Left kidney (tissue), 8 donors: ENCODE measurements at places on chromosomes 7 and 10.

DNA sequence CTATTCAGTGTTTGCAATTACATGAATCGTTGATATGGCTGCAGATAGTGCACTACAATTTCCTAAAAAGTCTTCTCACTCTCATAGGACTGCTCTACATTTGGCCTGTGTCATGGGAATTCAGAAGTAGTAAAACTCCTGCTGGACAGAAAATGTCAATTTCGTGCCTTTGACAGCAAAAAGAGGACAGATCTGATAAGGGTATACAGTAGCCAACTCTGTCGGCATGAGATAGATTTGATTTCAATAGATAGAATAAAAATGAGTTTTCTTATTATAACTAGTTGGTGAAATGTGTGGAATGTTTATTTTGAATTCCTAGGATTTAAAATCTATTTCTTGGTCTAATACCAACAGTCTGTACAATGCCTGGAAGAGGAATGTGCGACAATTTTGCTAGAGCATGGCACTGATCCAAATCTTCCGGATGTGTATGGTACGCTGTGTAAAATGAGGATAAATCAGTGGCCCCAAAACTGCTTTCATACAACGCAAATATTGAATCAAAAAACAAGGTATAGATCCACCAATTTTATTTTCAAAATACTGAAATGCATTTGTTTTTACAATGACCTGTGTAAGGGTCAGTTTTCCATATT is 133.5 kb upstream of the CDK13 start:
- DNase-seq: no peak

GRCh38 chr7:5780801-5781496 is 514 bp downstream of the RNF216 start:
- DNase-seq: peak; percentile 17

GRCh38 chr10:4825868-4826791 is at the start of gene AKR1E2:
AKR1E2 (plus strand) TSS chr10:4826207; CDS start chr10:4826325, 118 bp downstream.
- peak; percentile 81 for DNase-seq

GRCh38 chr7:28106321-28106829 is 74.2 kb downstream of the JAZF1 start:
- no peak for DNase-seq

DNA sequence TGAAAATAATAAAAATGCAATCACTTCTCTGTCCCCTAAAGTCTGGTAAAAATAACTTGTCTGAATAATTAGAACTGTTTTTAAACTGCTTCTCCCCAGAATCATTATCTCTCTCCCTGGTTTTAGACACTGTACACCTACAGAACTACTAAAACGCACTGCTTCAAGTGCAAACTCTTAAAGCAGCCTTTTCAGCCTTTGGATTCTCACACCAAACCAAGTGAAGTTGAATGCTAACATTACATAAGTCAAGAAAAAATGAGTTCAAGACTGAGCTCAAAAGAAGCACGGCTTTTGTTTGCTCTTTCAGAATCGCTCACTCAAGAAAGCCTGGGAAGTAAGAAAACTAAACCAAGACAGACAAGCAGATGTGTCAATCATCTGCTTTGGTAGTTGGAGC is 188.8 kb downstream of the LSM5 start:
- DNase-seq: no peak

- DNase-seq: peak; percentile 55
These were observed 1.3 kb downstream of the UBE2H start for GRCh38 chr7:129951226-129952085.

GRCh38 chr7:150685219-150686029 is at the start of gene GIMAP2:
GIMAP2 (plus strand) TSS chr7:150685706; CDS start chr7:150687060, 1,354 bp downstream.
- DNase-seq: no peak

GRCh38 chr10:35592441-35592840 is 12.7 kb upstream of the GJD4 start:
- DNase-seq: no peak

DNA sequence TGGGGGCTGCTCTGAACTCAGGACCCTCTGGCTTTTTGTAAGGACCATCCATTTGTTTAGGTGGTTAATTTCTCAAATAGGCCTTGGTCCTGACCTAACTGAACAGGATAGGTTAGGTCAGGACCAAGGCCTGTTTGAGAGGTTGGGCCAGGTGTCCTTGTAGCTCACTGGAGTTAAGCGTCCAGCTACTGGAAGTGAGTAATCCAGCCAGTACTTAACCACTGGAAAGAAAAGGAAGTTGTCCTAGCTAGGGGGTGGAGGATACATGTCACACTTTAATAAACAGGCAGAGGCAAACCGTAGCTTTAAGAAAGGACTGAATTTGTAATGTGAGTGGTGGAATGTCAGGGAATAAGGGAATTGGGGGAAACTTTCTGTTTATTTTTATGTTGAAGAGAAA is 96.0 kb downstream of the GPR85 start:
- DNase-seq: no peak

DNA sequence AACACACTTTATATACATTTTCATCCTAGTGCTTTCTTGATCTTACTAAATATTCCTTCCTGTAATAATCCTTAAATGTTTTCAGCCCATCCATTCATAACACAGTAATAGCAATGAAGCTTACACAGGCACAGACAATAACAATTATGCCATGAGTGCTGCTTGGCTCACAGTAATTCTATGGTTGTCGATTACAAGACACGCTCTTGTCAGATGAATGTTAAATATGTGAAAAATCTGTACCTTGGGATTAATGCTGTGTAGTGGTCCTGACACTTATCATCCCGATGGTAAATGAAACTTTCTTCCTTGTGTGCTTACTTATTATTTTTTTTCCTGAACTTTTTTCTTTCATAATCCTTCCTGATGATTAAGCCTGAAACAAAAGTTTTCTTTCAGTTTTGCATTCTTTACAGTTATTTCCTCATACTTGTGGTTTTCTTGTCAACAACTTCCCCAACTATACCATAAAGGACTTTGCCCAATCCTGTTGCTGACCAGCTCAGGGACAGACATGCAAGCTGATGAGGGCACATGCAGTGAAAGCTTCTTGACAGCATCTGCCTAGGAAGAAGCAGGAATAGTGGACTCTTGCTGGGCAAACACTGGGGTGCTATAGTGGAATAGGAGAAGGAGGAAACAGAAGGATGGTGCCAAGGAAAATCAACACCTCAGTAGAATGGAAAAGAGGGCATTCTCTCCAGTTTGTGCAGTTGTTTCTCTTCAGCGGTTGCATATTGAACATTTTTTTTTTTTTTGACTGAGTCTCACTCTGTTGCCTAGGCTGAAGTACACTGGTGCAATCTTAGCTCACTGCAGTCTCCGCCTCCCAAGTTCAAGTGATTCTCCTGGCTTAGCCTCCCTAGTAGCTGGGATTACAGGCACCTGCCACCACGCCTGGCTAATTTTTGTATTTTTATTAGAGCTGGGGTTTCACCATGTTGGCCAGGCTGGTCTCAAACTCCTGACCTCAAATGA is 6.7 kb upstream of the MGAM2 start:
- DNase-seq: no peak

GRCh38 chr10:15123749-15124184 is 26.6 kb downstream of the RPP38 start:
- DNase-seq: no peak

DNA sequence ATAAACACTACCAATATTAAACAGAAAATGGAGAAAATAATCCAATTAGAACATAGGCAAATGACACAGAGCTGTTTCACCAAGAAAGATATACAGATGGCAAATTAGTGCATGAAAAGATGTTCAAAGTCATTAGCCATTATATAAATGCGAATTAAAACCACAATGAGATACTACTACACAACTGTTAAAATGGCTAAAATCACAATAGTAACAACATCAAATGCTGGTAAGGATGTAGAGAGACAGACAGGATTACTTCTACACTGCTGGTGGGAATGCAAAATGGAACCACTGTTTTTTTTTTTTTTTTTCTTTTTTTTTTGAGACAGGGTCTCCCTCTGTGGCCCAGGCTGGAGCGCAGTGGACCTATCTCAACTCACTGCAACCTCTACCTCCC is 114.9 kb upstream of the RHEB start:
- DNase-seq: no peak

DNA sequence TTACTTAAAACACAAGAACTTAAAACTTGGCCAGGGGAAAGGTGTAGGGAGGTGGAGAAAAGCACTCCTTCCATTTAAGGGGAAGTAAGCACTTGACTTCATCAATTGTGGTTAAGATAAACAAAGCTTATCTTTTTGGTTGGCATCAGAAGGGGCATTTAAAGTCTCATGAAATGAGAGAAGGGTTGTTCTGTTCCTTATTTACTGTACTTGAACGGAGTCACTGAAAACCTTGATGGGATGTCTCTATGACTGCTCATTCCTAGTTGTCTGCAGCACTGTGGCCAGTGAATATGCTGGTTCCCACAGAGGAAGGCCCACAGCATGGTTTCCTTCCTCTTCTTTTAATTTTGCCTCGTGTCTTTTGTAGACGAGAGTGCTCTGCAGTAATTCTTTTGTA is 229.3 kb downstream of the AUTS2 start:
- DNase-seq: no peak

GRCh38 chr10:60870803-60871202 is 73.2 kb downstream of the RHOBTB1 start:
- DNase-seq: no peak

- no peak for DNase-seq
These were observed 83.5 kb downstream of the ST7 start for GRCh38 chr7:117036836-117037235.

DNA sequence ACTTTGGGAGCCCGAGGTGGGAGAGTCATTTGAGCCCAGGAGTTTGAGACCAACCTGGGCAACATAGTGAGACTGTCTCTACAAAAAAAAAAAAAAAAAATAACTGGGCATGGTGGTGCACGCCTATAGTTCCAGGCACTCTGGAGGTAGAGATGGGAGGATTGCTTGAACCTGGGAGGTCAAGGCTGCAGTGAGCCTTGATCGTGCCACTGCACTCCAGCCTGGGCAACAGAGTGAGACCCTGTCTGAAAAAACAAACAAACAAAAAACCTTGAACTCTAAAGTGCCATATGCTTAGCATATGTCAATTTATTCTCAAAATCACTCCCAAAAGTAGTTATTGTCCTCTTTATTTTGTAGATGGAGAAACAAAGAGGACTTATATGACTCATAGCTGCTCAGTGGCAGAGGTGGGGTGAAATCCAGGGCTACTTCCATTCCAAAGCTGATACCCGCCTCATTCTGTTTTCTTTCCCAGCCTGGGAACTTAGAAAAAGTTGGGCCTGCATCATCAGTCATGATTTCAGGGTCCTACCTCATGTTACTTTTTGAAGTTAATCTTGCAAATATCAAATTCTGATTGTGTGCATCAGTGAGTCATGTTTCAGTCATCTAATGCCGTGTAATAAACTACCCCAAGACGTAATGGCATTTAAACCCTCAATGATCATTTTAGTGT is 13.3 kb downstream of the DHTKD1 start:
- no peak for DNase-seq

DNA sequence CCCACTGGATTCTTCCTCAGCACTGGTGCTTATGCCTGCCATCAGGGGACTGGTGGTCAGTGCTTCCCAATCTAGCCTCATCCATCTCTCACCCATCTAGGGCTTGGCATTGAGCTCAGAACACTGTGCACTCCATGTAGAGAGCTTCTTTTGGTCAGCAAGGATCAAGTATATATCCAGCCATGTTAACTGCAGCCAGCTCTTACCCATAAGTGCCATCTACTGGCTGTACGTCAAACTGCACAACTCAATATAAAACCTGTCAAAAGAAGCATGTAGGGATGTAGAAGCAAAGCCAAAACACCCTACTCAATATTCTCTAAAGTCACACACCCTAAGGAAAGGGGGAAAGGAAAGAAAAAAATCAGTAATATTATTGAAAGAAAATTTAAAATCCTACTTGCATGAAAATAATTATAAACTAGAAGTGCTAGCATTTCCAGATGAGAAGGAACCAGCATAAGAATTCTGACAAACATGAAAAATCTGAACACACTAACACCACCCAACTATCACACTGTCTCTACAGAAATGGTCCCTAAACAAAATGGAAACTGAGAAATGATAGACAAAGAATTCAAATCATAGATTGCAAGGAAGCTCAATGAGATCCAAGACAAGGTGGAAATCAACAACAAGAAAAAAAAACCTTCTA is 531.1 kb upstream of the STEAP1 start:
- peak; percentile 47 for DNase-seq

DNA sequence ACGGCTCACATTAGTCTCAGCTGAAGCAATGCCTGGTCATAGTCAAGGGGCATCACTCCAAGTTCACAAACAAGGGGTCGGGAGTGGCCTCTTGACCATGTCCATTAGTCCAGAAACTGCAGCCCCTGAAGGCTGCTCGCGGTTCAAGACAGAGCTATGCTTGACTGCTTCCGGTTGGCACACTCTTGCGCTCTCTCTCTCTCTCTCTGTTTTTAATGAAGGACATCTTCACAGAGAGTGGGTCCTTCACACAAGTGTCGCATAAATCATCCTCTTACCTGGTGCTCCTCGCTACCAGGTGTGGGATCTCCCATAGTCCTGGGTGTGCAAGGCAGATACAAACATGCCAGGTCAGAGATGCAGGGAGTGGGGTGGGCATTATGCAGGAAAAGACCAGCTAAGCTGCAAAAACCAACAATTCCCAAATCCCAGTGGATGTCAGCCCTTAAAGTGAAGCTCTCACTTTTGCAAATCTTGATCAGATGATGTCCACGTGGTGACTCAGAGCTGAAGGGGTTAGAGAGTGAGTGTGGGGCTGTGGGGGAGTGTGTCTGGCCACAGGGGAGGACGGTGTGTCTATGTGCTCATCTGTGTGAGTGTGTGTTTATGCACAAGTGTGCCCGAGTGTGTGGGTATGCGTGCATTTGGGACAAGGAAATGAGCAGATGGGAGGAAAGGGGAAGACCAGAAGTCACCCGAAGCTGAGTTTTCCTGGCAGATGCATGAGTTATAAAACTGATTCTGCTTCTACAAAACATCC is 83.7 kb upstream of the PPP2R2D start:
- no peak for DNase-seq

DNA sequence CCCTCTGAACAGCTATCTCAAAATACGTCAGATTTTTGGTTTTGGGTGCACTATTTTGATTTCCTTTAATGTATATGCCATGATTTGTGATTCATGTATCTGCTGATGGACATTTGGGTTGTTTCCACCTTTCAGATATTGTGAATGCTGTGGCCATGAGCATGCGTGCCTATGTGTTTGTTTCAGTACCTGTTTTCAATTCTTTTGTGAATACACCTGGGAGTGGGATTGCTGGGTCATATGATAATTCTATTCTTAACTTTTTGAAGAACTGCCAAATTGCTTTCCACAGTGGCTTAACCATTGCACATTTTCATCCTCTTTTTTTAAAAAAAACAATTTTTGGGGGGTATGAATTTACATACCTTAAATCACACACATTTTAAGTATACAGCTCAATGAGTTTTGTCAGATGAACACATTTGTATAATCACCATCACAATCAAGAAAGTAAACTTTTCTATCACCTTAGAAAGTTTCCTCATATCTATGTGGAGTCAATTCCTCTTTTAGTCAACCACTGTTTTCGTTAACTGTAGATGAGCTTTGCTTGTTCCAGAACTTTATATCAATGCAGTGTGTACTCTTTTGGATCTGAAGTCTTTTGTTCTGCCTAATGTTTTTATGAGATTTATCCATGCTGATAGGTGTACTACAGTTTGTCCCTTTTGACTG is 36.9 kb downstream of the CYP26A1 start:
- no peak for DNase-seq

GRCh38 chr7:110625294-110625693 is 465.6 kb upstream of the LRRN3 start:
- no peak for DNase-seq
